GM23248 (cell line): ENCODE measurements at places on chromosomes 11 and 22. TPM values are rescaled to one million over a fixed set of nuclear protein-coding genes. Genes with fewer than 3 reads are reported as not detected.

- H3K27ac ChIP-seq: no peak overlapping the region
- DNase-seq: no peak
- H3K36me3 ChIP-seq: no peaks in the 10 kb centered on the region
- H3K4me1 ChIP-seq: no peaks in the 10 kb centered on the region
- H3K4me3 ChIP-seq: no peak overlapping the region
Observed at GRCh38 chr11:65066805-65067291, 8.5 kb upstream of the NAALADL1 start.

- H3K4me1 ChIP-seq: no peaks in the 10 kb centered on the region
- 0 out of 2 replicates have a peak, but pooled peaks cover 3% of the 10 kb centered on the region for H3K27me3 ChIP-seq
- DNase-seq: no peak
- H3K4me3 ChIP-seq: no peak overlapping the region
- H3K36me3 ChIP-seq: no peaks in the 10 kb centered on the region
Observed at GRCh38 chr22:44815099-44816070, 63.0 kb downstream of the ARHGAP8 start.

CCDC86 gene
- 8.2 and 10.7 TPM in 2 replicates for total RNA-seq

MIOX gene
- total RNA-seq: not detected in 2 replicates

GRCh38 chr22:22881116-22882000 lies 6.3 kb upstream of the IGLL5 start:
- H3K4me1 ChIP-seq: no peaks in the 10 kb centered on the region
- DNase-seq: no peak
- no peak overlapping the region for H3K4me3 ChIP-seq
- no peak overlapping the region for H3K27ac ChIP-seq

FLRT1 gene
- total RNA-seq: 0.22 TPM in 1 of 2 replicates, not detected in the other

- peak overlapping the region; percentile 83 for H3K4me3 ChIP-seq
- no peaks in the 10 kb centered on the region for H3K36me3 ChIP-seq
- peak; percentile 76 for DNase-seq
- no peaks in the 10 kb centered on the region for H3K27me3 ChIP-seq
Observed at GRCh38 chr22:21951931-21952465, 650 bp downstream of the PPM1F start.

DNA sequence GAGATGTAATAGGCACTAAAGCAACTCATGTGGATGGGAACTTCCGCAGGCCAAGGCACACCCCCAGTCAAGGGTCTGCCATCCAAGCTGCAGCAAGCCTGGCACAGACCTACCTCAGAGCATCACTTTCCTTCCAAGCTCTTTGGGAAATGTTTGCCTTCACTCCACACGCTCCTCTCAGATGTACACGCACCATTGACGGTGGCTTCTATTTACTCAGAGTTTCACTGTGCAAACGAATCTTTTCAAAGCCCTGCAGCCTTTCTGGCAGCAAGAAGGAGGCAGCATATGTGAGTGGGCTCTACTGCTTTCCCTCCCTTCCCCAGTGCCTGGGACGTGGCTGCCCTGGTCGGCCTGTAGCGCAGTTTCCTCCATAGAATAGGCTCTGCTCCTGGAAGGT lies 60.9 kb upstream of the USP47 start:
- H3K27ac ChIP-seq: no peak overlapping the region
- H3K4me3 ChIP-seq: no peak overlapping the region
- no peaks in the 10 kb centered on the region for H3K4me1 ChIP-seq
- no peaks in the 10 kb centered on the region for H3K36me3 ChIP-seq
- no peak for DNase-seq

- no peak overlapping the region for H3K4me3 ChIP-seq
- no peak overlapping the region for H3K27ac ChIP-seq
- H3K36me3 ChIP-seq: no peaks in the 10 kb centered on the region
- no peaks in the 10 kb centered on the region for H3K4me1 ChIP-seq
- DNase-seq: no peak
Observed at GRCh38 chr11:112310419-112310818, 49.8 kb upstream of the PLET1 start.

- H3K36me3 ChIP-seq: no peaks in the 10 kb centered on the region
- no peaks in the 10 kb centered on the region for H3K27me3 ChIP-seq
- no peaks in the 10 kb centered on the region for H3K4me1 ChIP-seq
- H3K4me3 ChIP-seq: no peak overlapping the region
Observed at GRCh38 chr22:49132009-49132408, 695.7 kb downstream of the BRD1 start.

VSIG2 gene
- total RNA-seq: not detected in 2 replicates

DNA sequence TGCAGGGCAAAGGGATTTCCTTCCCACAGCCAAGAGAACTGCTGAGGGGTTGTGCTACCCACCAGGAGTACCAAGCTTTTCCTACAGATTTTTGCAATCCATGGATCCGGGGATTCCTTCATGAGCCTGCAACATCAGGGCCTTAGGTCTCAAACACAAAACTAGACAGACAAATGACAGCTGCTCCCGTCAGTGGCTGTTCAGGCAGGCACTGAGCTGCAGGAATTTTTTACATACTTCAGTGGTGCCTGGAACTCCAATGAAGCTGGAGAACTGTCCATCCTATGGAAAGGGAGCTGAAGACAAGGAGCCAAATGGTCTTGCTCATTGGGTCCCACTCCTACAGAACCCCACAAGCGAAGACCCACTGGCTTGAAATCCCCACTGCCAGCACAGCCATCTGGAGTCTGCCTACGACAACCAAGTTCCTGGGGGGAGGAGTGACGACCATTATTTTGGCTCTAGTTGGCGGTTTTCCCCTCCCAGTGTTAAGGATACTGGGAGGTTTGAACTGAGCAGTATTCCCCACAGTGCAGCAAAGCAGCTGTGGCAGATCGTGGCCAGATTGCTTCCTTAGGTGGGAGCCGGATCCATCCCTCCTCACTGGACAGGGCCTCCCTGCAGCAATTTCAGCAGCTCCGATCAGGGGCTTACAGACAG lies 157.7 kb upstream of the TMEM45B start:
- no peaks in the 10 kb centered on the region for H3K4me1 ChIP-seq
- H3K27me3 ChIP-seq: peaks cover 13% of the 10 kb centered on the region
- no peak for DNase-seq
- H3K4me3 ChIP-seq: no peak overlapping the region

MS4A7 gene
- total RNA-seq: not detected in 2 replicates

DNA sequence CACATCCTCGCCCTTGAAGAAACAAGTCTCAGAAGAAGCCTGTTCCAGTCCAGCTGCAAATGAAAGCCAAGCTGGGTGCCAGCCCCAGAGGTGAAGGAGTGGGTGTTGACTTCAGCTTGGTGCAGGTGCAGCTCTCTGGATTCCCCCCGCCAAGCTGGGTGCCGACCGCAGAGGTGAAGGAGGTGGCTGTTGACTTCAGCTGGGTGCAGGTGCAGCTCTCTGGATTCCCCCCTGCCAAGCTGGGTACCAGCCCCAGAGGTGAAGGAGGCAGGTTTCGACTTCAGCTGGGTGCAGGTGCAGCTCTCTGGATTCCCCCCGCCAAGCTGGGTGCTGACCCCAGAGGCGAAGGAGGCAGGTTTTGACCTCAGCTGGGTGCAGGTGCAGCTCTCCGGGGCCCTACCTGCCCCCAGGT lies 1234.0 kb downstream of the TBC1D22A start:
- no peaks in the 10 kb centered on the region for H3K4me1 ChIP-seq
- DNase-seq: no peak
- H3K36me3 ChIP-seq: no peaks in the 10 kb centered on the region
- no peaks in the 10 kb centered on the region for H3K27me3 ChIP-seq

CCDC89 gene
- total RNA-seq: 2.8 and 4.4 TPM in 2 replicates

SLC5A12 gene
- 0.43 TPM in 1 of 2 replicates, not detected in the other for total RNA-seq

DNA sequence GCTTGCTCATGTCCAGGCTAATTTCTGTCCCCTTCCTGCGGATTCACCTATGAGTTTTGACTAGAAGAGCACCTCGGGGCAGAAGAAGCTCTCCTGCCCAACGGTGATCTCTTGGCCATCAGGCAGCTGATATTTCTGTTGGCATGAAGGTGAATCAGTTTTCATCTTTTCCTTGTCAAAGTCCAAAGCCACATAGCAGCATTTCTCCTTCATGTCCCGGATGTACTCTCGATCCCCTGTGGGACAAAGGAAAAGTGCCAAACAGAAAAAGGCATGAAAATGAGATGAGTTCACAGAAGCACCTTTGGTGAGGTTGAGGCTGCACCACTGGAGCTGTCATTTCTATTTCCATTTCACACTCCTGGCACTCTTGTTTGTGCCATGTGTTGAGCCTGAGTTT lies 56.8 kb downstream of the DHCR7 start:
- H3K4me3 ChIP-seq: no peak overlapping the region
- no peaks in the 10 kb centered on the region for H3K4me1 ChIP-seq
- H3K36me3 ChIP-seq: no peaks in the 10 kb centered on the region
- no peak for DNase-seq
- peaks cover 35% of the 10 kb centered on the region for H3K27me3 ChIP-seq

MDK gene
- 2.7 and 10.7 TPM in 2 replicates for total RNA-seq

KCNC1 gene
- total RNA-seq: not detected in 2 replicates

- DNase-seq: no peak
- H3K36me3 ChIP-seq: no peaks in the 10 kb centered on the region
- H3K27me3 ChIP-seq: peaks cover 38% of the 10 kb centered on the region
- H3K4me1 ChIP-seq: no peaks in the 10 kb centered on the region
Observed at GRCh38 chr11:121449123-121449522, 3.0 kb upstream of the SORL1 start.

GRCh38 chr22:26406118-26406517 lies 22.9 kb upstream of the ASPHD2 start:
- no peak overlapping the region for H3K27ac ChIP-seq
- no peaks in the 10 kb centered on the region for H3K36me3 ChIP-seq
- no peaks in the 10 kb centered on the region for H3K4me1 ChIP-seq
- H3K27me3 ChIP-seq: peaks cover 53% of the 10 kb centered on the region

SOX10 gene
- total RNA-seq: not detected in 2 replicates

GRCh38 chr11:13061294-13061990 lies 52.3 kb downstream of the RASSF10 start:
- 0 out of 2 replicates have a peak, but pooled peaks cover 10% of the 10 kb centered on the region for H3K27me3 ChIP-seq
- no peaks in the 10 kb centered on the region for H3K36me3 ChIP-seq
- peaks cover 14% of the 10 kb centered on the region for H3K4me1 ChIP-seq
- DNase-seq: peak; percentile 70

- peaks cover 11% of the 10 kb centered on the region; the same call in 1 of the 2 replicates for H3K36me3 ChIP-seq
- no peak overlapping the region for H3K27ac ChIP-seq
- no peaks in the 10 kb centered on the region for H3K27me3 ChIP-seq
- DNase-seq: no peak
- H3K4me3 ChIP-seq: no peak overlapping the region
Observed at GRCh38 chr11:6225024-6225423, 9.4 kb downstream of the FHIP1B start.

- peak; percentile 97 for DNase-seq
- H3K4me3 ChIP-seq: no peak overlapping the region
- H3K27ac ChIP-seq: peak overlapping the region; percentile 49
- H3K36me3 ChIP-seq: no peaks in the 10 kb centered on the region
- H3K4me1 ChIP-seq: peaks cover 20% of the 10 kb centered on the region; the same call in 1 of the 2 replicates
- H3K27me3 ChIP-seq: no peaks in the 10 kb centered on the region
Observed at GRCh38 chr11:120306519-120307242, 18.4 kb upstream of the TLCD5 start.

MRGPRE gene
- not detected in 2 replicates for total RNA-seq

OR51B2 gene
- total RNA-seq: not detected in 2 replicates

- H3K4me1 ChIP-seq: no peaks in the 10 kb centered on the region
- DNase-seq: no peak
- no peaks in the 10 kb centered on the region for H3K36me3 ChIP-seq
- no peak overlapping the region for H3K4me3 ChIP-seq
- H3K27ac ChIP-seq: no peak overlapping the region
Observed at GRCh38 chr11:97740801-97741151, 1280.0 kb upstream of the CNTN5 start.

DNA sequence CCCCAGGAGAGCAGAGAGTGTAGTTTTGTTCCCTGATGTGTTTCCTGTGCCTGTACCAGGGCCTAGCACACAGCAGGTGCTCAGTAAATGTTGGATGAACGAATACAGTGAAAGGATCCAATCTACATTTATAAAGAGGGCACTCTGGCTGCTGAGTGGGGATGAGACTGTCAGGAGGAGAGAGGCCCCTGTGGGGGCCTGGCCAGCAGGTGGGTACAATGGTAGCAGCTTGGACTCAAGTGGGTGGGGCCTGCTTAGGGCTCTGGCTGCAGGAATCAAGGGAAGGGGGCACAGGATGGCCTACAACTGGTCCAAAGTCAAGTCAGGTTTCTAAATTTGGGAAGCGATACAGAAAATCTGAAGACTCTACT lies 156.6 kb upstream of the GRK3 start:
- no peak overlapping the region for H3K4me3 ChIP-seq
- no peaks in the 10 kb centered on the region for H3K36me3 ChIP-seq
- H3K27ac ChIP-seq: no peak overlapping the region
- DNase-seq: no peak

RAB38 gene
- total RNA-seq: 0.13 and 0.43 TPM in 2 replicates

- no peaks in the 10 kb centered on the region for H3K36me3 ChIP-seq
- H3K4me3 ChIP-seq: no peak overlapping the region
- H3K27ac ChIP-seq: no peak overlapping the region
- H3K27me3 ChIP-seq: no peaks in the 10 kb centered on the region
- H3K4me1 ChIP-seq: peaks cover 2% of the 10 kb centered on the region
- no peak for DNase-seq
Observed at GRCh38 chr11:62130283-62131169, 6.7 kb downstream of the INCENP start.

TMPRSS5 gene
- not detected in 2 replicates for total RNA-seq

- H3K4me3 ChIP-seq: no peak overlapping the region
- no peak for DNase-seq
- H3K36me3 ChIP-seq: peaks cover 13% of the 10 kb centered on the region; the same call in 1 of the 2 replicates
- H3K4me1 ChIP-seq: no peaks in the 10 kb centered on the region
- H3K27me3 ChIP-seq: no peaks in the 10 kb centered on the region
- no peak overlapping the region for H3K27ac ChIP-seq
Observed at GRCh38 chr11:71486320-71486719, 33.3 kb downstream of the NADSYN1 start.

SCGB1A1 gene
- total RNA-seq: not detected in 2 replicates

GLB1L3 gene
- not detected in 2 replicates for total RNA-seq

DNA sequence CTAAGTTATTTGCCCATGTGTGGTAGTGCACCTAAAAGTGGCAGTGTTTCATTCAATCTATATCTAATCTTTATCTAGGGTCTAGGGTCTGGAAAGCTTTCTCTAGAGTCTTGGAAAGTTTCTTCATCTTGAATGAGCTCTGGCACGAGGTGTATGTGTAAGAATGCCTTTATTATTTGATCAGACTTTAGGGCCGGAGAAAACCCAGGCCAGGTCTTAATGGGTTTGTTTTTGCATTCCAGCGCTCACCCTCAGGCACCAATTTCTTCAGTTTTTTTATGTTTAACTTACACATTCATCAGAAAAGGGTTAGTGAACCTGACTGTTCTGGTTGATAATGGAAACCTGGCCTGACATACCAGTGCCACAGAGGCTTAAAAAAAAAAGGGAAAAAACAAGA lies 68.3 kb upstream of the SLN start:
- H3K27ac ChIP-seq: no peak overlapping the region
- H3K4me1 ChIP-seq: 0 out of 2 replicates have a peak, but pooled peaks cover under 1% of the 10 kb centered on the region

- no peak overlapping the region for H3K4me3 ChIP-seq
- no peaks in the 10 kb centered on the region for H3K27me3 ChIP-seq
- H3K27ac ChIP-seq: no peak overlapping the region
- H3K36me3 ChIP-seq: no peaks in the 10 kb centered on the region
- no peak for DNase-seq
- peaks cover 13% of the 10 kb centered on the region; the same call in 1 of the 2 replicates for H3K4me1 ChIP-seq
Observed at GRCh38 chr11:66845876-66846212, 2.6 kb downstream of the RCE1 start.

DNA sequence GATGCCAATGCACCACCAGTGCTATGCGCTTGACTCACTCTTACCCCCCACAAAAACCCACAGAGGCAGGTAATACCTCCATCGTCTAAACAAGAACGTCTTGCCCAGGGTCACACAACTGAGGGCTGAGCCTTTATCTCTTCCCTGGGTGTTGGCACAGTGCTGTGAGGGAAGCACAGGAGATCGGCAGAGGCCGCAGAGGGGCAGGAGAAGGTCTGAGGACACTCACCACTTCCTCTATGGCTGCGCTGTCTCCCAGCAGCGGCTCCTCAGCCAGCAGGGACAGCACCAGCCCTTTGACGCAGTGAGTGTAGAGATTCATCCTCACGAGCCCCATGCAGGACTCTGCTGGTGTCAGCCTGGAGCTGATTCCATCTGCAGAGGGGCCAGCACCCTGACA lies 19.9 kb downstream of the HPS4 start:
- H3K36me3 ChIP-seq: peaks cover 28% of the 10 kb centered on the region
- H3K4me3 ChIP-seq: no peak overlapping the region
- no peaks in the 10 kb centered on the region for H3K4me1 ChIP-seq
- no peak overlapping the region for H3K27ac ChIP-seq
- H3K27me3 ChIP-seq: no peaks in the 10 kb centered on the region
